GM12878 (cell line): ENCODE measurements at places on chromosomes 3 and 15. TPM values are rescaled to one million over a fixed set of nuclear protein-coding genes. Genes with fewer than 3 reads are reported as not detected.

- H3K27me3 ChIP-seq = no peaks in the 10 kb centered on the region
- no peak overlapping the region for H3K4me3 ChIP-seq
- no peak overlapping the region for H3K27ac ChIP-seq
- DNase-seq = no peak
- H3K4me1 ChIP-seq = no peaks in the 10 kb centered on the region; the same call in 1 of the 2 replicates
- no peaks in the 10 kb centered on the region for H3K36me3 ChIP-seq
These were observed 53.0 kb downstream of the FRMD4B start for GRCh38 chr3:69332934-69333333.

GRCh38 chr3:5290915-5291314 is 103.4 kb downstream of the EDEM1 start:
- H3K4me3 ChIP-seq = no peak overlapping the region
- H3K36me3 ChIP-seq = no peaks in the 10 kb centered on the region
- H3K27me3 ChIP-seq = no peaks in the 10 kb centered on the region

DNA sequence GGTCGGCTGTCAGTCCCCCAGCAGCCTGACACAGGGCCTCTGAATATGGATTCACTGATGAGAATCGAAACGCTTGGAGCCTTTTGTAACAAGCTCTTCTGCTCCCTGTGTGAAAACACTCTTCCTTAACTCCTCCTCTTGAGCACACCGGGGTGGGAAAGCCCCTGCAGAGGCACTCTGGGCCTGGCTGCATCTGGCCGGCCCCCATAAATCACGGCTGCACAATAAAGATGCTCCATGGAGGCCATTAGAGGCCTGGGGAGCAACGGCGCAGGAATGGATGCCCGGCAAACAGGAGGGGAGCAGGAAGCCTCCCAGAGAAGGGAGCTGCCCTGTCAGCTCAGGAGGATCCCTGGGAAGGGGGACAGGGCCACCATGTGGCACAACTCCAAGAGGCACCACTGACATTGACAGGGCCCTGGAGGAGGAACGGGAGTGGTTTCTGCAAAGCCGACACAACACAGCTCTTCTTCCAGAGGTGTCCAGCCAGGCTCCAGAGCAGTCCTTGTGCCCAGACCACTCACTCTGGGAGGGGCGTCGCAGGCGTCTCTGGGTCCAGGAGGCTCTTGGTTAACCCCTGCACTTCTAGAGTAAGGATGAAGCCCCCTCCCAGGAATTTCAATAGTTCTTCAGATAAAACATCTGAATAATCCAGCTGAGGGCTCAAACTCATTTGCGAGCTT is 509.3 kb upstream of the PPP2R3A start:
- no peaks in the 10 kb centered on the region for H3K36me3 ChIP-seq
- H3K27ac ChIP-seq = no peak overlapping the region
- H3K4me3 ChIP-seq = no peak overlapping the region
- H3K27me3 ChIP-seq = no peaks in the 10 kb centered on the region

GRCh38 chr3:192825657-192826200 is 91.9 kb downstream of the MB21D2 start:
- no peaks in the 10 kb centered on the region for H3K36me3 ChIP-seq
- peaks cover 20% of the 10 kb centered on the region for H3K4me1 ChIP-seq
- DNase-seq = no peak
- no peaks in the 10 kb centered on the region for H3K27me3 ChIP-seq
- H3K4me3 ChIP-seq = no peak overlapping the region

DNA sequence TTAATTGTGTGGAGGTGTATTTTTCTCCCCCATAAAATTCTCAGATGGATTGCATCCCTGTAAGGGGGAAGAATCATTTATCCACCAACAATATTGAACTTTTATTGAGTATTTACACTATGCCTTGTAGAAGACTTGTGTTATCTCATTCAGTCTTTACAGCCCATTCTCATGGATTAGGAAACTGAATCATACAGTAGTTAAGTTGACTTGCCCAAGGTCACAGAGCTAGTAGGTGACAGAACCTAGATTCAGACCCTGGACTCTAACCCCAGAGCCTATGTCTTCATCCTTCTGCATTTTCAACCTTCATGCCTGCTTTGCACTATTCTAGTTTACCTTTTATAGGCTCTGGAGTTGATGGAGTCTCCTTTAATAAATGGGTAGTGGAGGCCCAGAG is 226.8 kb downstream of the LPP start:
- no peak overlapping the region for H3K27ac ChIP-seq
- H3K4me3 ChIP-seq = no peak overlapping the region
- no peaks in the 10 kb centered on the region for H3K27me3 ChIP-seq
- DNase-seq = no peak

DNA sequence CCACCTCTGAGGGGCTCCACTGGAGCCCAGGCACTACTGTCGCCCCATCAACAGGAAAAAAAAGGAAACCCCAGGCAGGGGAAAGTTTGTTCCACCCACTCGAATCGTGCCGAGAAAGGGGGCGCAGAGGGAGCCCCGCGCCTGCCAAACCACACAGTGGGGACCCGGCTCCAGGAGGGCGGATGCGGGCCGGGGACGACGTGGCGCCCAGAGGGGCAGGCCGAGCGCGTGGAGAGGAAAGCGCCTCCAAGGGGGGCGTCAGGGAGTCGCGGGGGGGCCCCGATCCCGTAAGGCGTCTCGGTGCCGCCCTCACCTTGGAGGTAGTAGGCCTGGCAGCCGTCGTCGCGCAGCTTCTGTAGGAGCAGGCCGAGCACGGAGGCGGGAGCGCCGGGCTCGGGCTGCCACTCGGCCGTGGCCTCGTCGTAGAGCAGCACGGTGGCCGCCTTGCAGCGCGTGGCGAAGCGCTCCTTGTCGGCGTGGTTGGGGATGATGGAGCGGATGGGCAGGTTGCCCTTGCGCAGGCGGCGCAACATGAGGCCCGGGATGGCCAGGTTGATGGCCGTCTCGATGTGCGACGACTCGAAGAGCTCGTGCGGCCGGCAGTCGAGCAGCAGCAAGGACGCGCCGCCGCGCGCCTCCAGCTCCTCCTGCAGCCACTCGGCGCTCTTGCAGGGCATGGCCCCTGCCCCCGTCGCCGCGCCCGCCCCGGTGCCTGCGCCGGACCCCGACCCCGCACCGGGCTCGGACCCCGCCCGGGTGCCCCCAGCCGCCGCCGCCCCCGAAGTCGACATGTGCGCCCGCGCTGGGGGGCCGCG is 627 bp downstream of the DUSP7 start:
- peaks cover 25% of the 10 kb centered on the region for H3K4me1 ChIP-seq
- H3K4me3 ChIP-seq = peak overlapping the region; percentile 100
- H3K36me3 ChIP-seq = no peaks in the 10 kb centered on the region
- H3K27ac ChIP-seq = peak overlapping the region; percentile 66
- DNase-seq = no peak

DNA sequence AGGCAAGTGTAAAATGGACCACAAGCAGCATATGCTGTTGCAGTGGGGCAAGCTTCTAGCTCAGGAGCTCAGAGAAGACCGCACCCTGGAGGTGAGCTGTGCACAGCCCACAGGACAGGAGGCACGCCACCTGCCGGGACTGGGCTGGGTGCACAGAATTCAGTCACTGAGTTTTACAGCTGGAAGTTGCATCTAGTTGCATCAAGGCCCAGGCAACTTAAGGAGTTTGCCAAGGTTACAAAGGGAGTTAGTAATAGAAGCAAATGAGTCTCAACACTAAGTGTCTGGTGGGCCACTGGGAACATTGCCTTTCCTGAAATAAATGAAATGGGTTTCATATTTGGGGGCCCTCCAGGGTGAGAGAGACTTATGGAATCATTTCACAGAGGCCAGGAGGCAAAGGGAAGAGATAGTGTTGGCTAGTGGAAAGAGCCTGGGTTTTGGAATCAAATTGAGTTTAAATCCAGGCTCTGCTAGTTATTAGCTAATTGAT is 36.0 kb upstream of the TIMP4 start:
- no peaks in the 10 kb centered on the region for H3K36me3 ChIP-seq
- H3K27ac ChIP-seq = peak overlapping the region; percentile 79
- no peak for DNase-seq

- no peak for DNase-seq
- H3K36me3 ChIP-seq = no peaks in the 10 kb centered on the region
- H3K4me3 ChIP-seq = no peak overlapping the region
- H3K27ac ChIP-seq = no peak overlapping the region
- H3K4me1 ChIP-seq = no peaks in the 10 kb centered on the region
- peaks cover 3% of the 10 kb centered on the region for H3K27me3 ChIP-seq
These were observed 27.3 kb downstream of the ADCY5 start for GRCh38 chr3:123421353-123422174.

DNA sequence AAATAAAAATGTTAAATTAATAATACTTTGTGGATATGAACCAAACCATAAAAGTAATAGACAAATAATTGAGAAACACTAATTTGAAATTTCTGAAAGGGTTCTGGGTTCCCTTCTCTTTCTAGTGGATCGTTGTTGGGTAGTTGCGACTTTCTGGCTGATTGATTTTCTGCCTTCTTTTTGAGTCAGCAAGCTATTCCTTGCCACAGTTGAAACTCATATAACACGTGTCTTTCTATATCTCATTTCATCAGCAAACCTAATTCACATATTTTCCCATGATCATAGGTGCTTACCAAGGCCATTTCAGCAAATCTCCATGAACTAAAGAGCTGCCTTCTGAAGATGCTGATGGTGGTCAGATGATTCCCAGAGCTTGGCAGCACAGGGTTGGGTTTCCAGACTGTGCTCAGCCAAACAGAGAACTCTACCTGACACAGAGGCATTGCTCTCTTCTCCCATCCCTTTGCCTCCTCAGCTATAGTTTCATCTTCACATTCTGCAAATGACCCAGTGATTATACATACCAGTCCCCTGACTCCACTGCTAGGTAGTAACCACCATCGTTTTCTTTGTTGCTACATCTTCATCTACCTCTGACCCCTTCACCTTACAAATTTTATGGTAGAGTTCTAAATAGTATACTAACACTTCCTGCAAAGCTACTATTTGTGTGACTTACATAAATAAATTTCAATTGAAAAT is 383.9 kb upstream of the DPH6 start:
- H3K36me3 ChIP-seq = no peaks in the 10 kb centered on the region
- no peak overlapping the region; the same call in 1 of the 2 replicates for H3K4me3 ChIP-seq
- peak overlapping the region; percentile 59 for H3K27ac ChIP-seq
- peak; percentile 57 for DNase-seq

- H3K4me1 ChIP-seq = no peaks in the 10 kb centered on the region
- H3K4me3 ChIP-seq = no peak overlapping the region
- no peaks in the 10 kb centered on the region; the same call in 1 of the 2 replicates for H3K27me3 ChIP-seq
- DNase-seq = no peak
These were observed 333.8 kb upstream of the UMPS start for GRCh38 chr3:124396339-124396950.

GRCh38 chr15:85296615-85297402 is 83.6 kb upstream of the AKAP13 start:
- H3K36me3 ChIP-seq = no peaks in the 10 kb centered on the region
- H3K27ac ChIP-seq = no peak overlapping the region
- peak; percentile 68 for DNase-seq
- H3K27me3 ChIP-seq = no peaks in the 10 kb centered on the region; the same call in 1 of the 2 replicates
- H3K4me1 ChIP-seq = no peaks in the 10 kb centered on the region

Gene PGBD4
- total RNA-seq = 2.3 and 2.4 TPM in 2 replicates

Gene PCBP4
- 13.3 and 14.5 TPM in 2 replicates for total RNA-seq

Gene GPR149
- total RNA-seq = not detected in 2 replicates

Gene CHRNA7
- not detected in 2 replicates for total RNA-seq

Gene ALPK3
- 0.05 TPM in 2 replicates for total RNA-seq
